ENCODE measurements at places on chromosomes 7 and 10. TPM values are rescaled to one million over a fixed set of nuclear protein-coding genes. Genes with fewer than 3 reads are reported as not detected.

- DNase-seq = no peak
Observed at GRCh38 chr10:49280001-49280408, 19.0 kb upstream of the C10orf71 start.

DNA sequence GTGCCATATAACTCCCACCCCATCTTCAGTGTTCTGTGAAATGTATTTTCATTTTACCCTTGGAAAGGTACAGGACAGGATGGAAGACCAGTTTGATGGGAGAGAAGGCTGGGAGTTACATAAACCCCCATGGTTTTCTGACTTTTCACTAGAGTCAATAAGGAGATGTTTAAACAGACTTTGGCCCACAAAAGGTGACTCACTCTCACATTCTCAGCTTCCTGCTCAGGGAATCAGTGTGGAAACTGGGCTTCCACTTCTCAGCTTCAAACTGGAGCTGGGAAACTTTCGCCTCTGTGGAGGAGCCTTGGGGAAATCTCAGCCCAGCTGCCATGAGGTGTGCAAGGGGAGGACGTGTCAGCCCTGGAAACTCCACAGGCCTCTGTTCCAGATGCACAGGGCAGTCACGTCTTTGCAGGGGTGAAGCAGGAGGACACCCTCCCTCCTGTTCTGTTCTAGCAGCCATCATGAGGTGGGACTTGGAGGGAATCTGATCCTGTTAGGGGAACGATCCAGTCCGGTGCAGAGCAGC, 560.5 kb upstream of the GALNT17 start:
- no peak for DNase-seq

Gene LIMK1
- 12.2 TPM for total RNA-seq

Gene STN1
- 38.6 TPM for total RNA-seq

GRCh38 chr10:71084818-71085126, 127.6 kb upstream of the UNC5B start:
- no peak for DNase-seq

Gene TSPAN14
- total RNA-seq = 30.7 TPM

- no peak for DNase-seq
Observed at GRCh38 chr10:77799352-77799751, 127.2 kb downstream of the DLG5 start.

Measured in activated naive CD4-positive, alpha-beta T cell treated with anti-CD3 and anti-CD28 coated beads, Interleukin-2, amount 50 U/mL, for 72 hours (primary cell).